T-helper 2 cell treated with Interferon-gamma antibody and Interleukin-4, amounts not matched to agents 5 μg/mL and 100 μg/mL, for 36 hours (primary cell): ENCODE measurements at places on chromosomes 3 and 15.

DNA sequence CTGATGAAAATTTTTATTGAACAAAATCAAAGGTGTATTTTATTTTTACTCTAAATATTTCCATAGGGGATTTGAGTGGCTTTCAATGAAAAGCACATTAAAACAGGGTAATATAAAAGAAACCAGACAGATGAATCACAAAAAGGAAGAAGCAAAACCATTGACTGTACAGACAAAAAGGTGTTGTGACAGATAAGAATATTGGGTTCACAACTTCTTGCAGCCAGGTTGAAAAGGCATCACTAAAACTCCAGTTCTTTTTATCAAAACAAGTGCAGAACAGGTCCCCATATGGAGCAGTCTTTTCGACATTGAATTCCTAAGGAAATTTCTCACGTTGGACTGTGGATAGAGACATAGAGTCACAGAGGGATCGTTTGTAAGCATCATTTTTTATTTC, 53.8 kb downstream of the AGTR1 start:
- DNase-seq, result no peak

DNA sequence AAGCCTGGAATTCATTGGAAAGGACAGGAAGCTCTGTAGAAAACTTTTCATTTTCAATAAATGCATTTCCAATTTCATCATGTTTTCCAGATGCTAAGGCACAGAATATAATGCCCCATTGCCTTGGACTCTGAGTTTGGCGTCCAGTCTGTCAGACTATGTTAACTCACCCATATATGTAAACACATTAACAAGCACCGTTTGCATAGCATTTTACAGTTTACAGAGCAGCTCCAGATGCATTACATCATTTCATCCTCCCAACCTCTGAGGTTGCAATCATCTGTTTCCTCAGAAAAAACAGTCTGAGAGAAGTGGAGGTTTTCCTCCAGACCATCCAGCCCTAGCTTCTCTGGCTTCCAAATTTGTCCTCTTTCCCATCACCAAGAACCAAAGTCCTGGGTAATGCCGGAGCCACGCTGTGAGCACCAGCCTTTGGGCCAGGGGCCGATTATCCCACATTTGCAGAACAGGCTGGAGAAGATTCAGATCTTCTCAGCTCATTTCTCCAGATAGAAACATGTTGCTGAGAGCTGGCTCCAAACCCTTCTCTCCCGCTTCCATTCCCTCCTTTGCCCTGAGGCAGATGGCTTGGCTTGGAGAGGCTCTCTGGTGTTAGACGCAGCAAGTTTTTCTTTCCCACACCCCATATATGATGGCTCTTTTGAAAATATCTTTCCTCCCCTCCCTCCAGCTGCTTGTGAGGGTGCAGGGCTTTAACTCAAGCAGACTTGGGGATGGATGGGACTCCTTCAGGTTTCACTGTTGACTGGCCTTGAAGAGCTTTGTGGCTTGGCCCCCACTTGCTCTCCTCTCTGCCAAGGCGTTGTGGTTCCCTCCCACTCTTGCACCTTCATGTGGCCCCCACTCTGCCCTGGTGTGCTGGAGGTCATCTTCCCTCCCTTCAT, 26.0 kb downstream of the CYP19A1 start:
- no peak for DNase-seq

- no peak for DNase-seq
Observed at GRCh38 chr15:80191897-80192595, 39.2 kb downstream of the FAH start.

GRCh38 chr15:48058371-48058770, 62.4 kb upstream of the SLC24A5 start:
- no peak for DNase-seq

DNA sequence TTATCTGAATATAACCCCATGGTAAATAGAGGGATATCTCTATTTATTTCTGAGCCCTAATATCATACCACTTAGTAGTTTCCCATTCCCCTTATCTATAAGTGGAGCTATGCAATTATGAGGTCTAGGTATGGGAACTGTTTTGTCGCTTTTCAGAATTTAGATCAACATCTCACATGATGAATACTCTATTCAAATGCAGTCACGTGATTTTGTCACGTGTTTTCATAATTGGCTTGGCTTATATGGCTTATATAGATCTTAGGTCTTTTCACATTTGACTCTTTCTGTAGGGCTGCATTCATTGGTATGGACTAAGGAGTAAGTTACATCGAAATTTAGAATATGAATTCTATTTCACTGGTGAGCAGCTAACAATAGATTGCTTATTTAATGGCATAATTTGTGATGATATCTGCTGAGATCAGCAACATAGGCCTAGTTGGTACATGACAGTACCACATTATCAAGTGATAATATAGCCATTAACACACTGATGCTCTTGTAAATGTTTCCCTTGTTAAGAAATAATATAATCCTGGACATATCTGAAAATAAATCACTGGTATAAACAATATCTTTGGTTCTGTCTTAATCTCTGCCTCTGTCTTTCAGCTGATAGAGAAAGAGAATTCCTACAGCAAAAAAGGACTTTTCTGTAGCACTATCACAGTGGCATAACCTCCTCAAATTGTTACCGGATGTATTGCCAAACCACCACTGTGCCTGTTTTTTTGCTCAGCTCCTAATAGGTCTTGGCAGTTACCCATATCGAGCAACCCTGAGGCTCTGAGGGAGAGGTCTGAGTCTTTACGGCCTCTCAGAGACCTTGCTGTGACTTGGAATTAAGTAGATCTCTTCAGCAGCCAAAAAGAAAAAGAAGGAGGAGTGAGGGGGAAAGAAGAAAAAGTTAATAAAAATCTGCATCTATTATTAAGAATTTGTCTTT, 357.1 kb downstream of the ZPLD1 start:
- no peak for DNase-seq

GRCh38 chr3:147737376-147737775, 328.2 kb downstream of the ZIC1 start:
- DNase-seq, result no peak

- no peak for DNase-seq
Observed at GRCh38 chr15:36589971-36590370, 10.5 kb downstream of the CDIN1 start.

- DNase-seq, result no peak
Observed at GRCh38 chr15:62883938-62884479, 158.5 kb upstream of the TPM1 start.

DNA sequence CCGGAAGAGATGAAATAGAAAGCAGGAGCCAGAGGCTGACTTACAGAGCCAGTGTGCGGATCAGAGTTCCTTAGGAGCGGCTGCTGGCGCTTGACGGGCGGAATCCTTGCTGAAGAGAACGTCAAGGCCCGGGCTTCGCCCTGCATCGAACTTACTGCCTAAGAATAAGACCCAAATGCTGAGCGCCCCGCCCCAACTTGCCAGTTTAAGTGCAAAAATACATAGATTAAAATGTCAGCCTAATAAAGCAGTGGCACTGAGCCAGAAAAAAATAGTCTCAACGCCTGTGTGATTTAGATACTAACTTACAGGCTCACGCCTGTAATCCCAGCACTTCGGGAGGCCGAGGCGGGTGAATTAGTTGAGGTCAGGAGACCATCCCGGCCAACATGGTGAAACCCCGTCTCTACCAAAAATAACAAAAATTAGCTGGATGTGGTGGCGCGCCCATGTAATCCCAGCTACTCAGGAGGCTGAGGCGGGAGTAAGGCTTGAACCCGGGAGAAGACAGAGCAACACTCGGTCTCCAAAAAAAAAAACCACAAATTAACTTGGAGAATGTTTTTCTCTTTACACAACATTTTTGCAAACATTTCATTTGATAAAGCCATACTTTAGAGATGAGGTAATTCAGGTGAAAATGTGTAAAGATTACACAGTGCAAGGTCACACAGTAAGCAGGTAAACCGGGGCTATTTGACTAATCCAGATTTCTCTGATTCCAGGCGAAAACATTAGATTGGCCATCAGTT, 1.2 kb upstream of the UBP1 start:
- DNase-seq, result no peak
